ENCODE measurements at places on chromosomes 12 and 14. TPM values are rescaled to one million over a fixed set of nuclear protein-coding genes. Genes with fewer than 3 reads are reported as not detected.

Gene AMHR2
- not detected for total RNA-seq

GRCh38 chr12:15497671-15498292, 175.5 kb downstream of the PTPRO start:
- no peak for DNase-seq

DNA sequence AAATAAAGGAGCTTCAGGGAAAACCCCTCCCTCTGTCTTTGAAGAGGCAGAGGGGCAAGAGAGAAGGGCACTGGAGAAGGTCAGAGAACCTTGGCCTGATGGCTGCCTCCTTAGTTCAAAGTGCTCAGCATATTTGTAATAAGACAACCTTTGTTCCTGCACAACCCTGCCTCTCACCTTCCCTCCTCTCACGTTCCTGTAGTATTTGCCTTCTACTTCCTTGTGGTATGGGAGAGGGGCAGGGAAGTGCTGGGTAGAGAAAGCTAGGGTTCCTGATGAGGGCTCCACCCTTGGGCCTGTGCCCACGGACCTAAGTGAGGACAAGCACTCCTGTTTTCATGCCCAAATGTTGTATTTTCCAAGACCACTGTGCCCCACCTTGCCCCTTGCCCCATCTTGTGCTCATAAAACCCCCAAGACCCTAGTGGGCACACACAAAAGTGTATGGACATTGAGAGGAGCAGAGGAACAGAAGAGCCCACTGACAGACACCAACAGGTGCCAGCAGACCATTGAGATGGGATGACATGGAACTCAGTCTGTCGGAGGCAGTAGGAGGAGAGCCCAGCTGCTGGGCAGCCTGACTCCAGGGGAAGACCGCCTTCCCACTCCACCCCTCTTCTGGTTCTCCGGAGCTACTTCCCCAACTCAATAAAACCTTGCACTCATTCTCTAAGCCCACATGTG, 261.5 kb upstream of the CCDC196 start:
- no peak for DNase-seq

GRCh38 chr14:53491256-53491883, 338.2 kb upstream of the DDHD1 start:
- DNase-seq = no peak

All from activated CD4-positive, alpha-beta T cell treated with anti-CD3 and anti-CD28 coated beads, Interleukin-2, amount 10 ng/mL, durations not matched to agents 7 days and 5 days (primary cell).